CD4-positive, alpha-beta T cell treated with Interleukin-1 beta for 1 hour (primary cell): ENCODE measurements at places on chromosomes 12 and 14.

- DNase-seq, result no peak
These were observed 293.9 kb downstream of the FBXL14 start for GRCh38 chr12:1300460-1300859.

- DNase-seq, result no peak
These were observed 17.5 kb downstream of the AQP6 start for GRCh38 chr12:49990273-49990672.

- DNase-seq, result no peak
These were observed 210.0 kb downstream of the RASSF9 start for GRCh38 chr12:85626001-85626783.

- no peak for DNase-seq
These were observed 3.8 kb upstream of the RBMS2 start for GRCh38 chr12:56517854-56518253.

DNA sequence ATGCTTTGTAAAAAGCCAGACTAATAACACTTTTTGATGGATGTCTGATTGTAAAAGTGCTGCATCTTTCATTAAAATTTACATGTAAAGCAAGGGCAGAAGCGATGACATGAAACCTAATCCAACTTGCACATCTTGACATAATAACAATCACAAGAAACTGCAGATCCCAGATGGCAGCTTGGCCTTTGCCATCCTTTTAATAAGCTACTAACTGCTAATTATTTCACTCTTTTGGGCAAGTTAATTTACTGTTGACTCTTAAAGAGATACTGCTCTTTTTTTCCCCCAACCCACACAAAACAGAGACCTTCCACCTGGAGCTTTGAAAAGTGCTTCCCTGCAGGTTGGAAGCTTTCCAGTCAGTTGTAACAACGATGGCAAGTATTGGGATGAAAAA, 137.5 kb downstream of the NRXN3 start:
- DNase-seq, result no peak

DNA sequence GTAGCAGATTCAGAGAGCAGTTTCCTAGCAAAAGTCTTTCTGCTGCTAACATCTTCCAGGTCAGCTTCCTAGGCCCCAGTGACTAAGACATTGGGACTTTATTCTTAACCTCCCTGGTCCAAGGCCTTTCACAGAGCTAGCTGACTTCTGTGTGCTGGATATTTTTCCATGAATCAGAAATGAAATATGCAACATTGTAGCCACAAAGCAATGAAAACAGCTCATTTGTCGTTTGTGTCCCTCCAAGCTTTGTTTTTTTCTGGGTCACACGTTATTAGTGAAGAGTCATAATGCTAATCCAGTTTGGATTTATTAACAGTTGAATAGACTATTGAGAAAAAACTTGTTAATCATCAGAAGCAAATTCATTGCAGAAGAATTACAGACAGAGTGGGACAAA, 82.4 kb downstream of the ARF6 start:
- no peak for DNase-seq

DNA sequence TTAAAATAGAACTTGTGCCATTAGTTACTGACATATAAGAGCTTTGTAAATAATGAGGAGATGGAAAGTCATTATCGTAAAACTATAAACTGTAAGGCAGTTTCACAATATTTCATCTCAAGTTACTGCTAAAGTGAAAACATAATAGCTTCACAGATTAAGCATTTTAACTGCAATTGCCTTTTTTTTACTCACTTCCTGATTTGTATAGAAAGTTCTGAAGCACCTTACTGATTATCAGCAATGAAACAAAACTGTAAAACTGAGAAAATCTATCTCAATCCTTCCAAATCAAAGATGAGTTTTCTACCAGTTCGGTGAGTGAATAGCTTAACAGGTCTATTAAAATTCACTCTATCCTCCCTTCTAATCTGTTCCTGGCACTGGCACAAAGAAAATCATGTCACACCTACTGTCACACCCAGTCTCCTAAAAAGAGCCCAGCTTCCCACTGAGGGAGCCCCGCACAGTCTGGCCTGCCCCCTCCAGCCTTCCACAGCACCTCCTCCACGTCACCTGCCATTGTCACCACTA, 161.4 kb upstream of the ABCD2 start:
- no peak for DNase-seq

GRCh38 chr12:14775636-14775980, 27.7 kb downstream of the WBP11 start:
- no peak for DNase-seq

DNA sequence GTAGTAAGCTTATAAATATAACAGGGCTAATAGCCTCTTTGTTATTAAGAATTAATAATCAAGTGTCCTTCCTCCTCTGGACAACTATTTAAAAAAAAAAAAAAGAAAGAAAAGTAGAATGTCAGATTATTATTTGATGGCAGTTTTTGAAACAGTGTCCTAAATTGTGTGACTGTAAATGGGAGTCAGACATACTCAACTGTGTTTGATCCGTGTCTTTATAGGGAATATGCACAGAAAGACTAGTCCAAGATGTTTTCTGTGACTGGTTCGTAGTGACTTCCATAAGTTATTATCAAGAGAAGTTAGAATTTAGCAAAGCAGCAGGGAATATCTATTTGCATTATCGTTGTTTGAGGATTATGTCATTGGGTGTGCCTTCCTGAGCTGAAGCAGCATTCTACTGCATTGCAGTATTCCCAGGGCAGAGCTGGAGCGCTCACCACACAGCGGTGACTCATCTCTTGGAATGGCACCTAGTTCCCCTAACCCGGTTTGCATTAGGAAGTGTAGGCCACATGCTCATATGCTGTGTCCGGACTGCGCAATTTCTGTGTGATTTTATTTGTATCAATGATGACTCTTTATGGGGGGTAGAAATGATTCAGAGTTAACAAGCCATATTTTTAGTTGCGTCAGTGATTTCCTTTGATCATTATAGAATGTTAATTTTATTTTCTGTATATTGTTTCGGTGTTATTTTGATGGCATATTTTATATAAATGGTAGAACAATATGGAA, 7.9 kb downstream of the DYNC1H1 start:
- DNase-seq, result peak; percentile 75

- DNase-seq, result no peak
These were observed 31.9 kb downstream of the FOS start for GRCh38 chr14:75310295-75311111.

GRCh38 chr14:100203962-100204834, 34.7 kb upstream of the YY1 start:
- DNase-seq, result no peak

DNA sequence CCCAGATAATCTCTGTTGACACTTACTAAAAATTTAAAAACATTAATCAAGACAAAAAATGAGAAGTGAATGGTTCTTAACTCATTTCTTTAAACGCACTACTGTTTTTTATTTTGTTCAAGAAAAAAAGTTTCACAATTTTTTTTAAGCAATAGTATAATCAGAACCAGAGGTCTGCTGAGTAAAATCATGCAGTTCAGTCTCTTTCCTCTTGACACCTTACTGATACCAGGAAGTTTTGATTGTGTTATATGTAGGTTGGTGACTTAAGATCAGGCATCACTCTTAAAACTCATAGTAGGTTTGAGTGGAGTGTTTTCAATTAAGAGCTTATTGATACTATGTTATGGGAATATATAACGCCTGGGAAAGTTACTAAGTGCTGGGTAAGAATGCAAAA, 121.4 kb downstream of the TRMT5 start:
- no peak for DNase-seq

DNA sequence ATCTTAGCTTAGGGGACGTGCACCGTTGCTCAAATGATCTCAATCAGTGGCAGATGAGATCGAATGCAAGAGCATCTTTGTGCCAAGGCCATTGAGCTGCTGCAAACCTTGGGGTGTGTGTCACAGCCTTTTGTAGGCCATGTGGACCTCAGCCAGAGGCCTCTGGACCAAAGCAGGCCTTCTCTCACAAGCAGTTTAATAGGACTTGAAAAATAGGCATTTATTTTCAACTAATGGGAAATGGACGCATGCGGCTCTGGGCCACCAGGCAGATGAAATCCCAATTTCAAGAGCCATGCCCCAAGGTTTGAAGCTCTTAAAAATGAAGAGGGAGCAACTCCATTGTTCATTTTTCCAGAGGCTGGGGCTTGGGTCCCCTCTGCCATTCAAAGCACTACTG, 87.3 kb downstream of the TTC7B start:
- DNase-seq, result no peak

GRCh38 chr14:76812093-76812421, 625 bp downstream of the ANGEL1 start:
- peak; percentile 12 for DNase-seq

GRCh38 chr14:82740547-82740946, 1206.9 kb upstream of the SEL1L start:
- no peak for DNase-seq

DNA sequence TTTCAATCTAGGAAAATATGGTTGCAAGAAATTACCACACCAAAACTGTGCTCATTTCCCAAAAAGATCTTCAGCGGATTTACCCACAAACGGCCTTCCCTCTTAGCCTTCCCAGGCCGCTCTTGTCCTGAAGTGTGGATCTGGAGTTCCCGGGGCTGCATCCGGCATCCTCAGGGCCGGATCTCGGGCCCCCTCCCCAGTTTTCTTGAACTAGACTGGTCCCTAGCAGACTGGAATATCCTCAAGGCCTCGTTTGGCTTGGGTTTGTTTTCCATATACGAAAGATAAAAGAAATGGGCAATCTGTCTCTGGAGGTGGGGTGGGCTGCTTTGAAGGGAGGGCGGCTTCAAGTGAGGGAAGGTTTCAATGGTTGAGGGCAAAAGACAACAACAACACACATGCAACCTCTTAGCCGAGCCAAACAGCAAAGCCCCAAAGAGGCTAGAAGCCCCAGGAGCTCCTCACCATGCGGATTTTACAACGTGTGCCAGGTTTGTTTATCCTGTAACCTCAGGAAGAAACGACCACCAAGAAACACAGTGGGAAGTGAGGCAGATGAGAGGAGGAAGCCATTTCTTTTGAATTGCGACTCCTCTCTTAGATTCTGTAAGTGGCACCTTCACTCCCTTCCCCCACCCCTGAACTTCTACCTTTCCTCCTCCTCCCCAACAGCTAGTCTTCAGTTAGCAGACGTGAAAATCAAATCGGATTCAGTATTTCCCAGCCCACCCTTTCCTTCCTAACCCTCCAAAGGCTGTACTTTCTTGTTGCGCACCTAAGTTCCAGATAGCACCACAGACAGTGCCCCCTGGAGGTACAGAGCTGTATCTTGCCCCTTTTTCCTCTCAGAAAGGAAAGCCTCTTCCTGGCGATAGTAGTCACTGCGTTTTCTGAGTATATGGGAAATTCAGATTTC, 2.6 kb downstream of the MYF6 start:
- no peak for DNase-seq

GRCh38 chr12:27965411-27965810, 7.1 kb downstream of the PTHLH start:
- DNase-seq, result no peak

DNA sequence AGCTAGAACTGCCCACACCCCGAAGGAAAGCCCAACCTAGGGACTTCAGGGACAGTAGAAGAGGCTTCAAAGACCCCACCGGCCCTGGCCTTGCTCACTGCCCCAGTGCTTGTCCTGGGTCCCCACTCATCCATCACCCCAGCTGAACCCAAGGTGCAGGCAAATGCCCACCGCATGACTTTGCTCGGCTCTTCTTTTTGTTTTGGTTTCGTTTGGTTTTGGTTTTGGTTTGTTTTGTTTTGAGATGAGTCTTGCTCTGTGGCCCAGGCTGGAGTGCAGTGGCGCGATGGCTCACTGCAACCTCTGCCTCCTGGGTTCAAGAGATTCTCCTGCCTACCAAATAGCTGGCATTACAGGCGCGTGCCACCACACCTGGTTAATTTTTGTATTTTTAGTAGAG, 9.0 kb downstream of the CCDC85C start:
- DNase-seq, result peak; percentile 55
